ENCODE measurements at places on chromosomes 1 and 21. TPM values are rescaled to one million over a fixed set of nuclear protein-coding genes. Genes with fewer than 3 reads are reported as not detected.

Gene FAM110D
- not detected for total RNA-seq

Gene SYPL2
- 0.91 TPM for total RNA-seq

Gene TBX15
- total RNA-seq, result 2.9 TPM

Gene AMY1A
- total RNA-seq, result not detected

Gene TMPRSS2
- total RNA-seq, result not detected

Gene NHLH2
- total RNA-seq, result not detected

Gene STUM
- under 0.01 TPM for total RNA-seq

Gene SLFNL1
- 0.46 TPM for total RNA-seq

Gene PLEKHA6
- 0.63 TPM for total RNA-seq

Gene COL8A2
- 13.8 TPM for total RNA-seq

Gene CIART
- total RNA-seq, result 6.0 TPM

Gene LCE1E
- not detected for total RNA-seq

Gene KRTAP19-1
- total RNA-seq, result not detected

Gene TACSTD2
- 0.26 TPM for total RNA-seq

Gene DNAI4
- 8.1 TPM for total RNA-seq

Gene PADI2
- total RNA-seq, result 0.53 TPM

Gene CCDC28B
- 8.9 TPM for total RNA-seq

Gene PROX1
- total RNA-seq, result 0.07 TPM

Gene LIN28A
- not detected for total RNA-seq

Gene CSF3R
- not detected for total RNA-seq

Gene CSMD2
- 14.4 TPM for total RNA-seq

Gene SERPINC1
- 0.07 TPM for total RNA-seq

Gene KIF26B
- total RNA-seq, result 27.0 TPM

Gene CLCA4
- not detected for total RNA-seq

Gene TMEM81
- 1.7 TPM for total RNA-seq

Gene SPATA6
- total RNA-seq, result 6.2 TPM

Gene BLZF1
- 26.3 TPM for total RNA-seq

Gene KLHDC8A
- not detected for total RNA-seq

Gene TRIM67
- 0.39 TPM for total RNA-seq

Gene CYP4X1
- 1.2 TPM for total RNA-seq

All from smooth muscle cell of the pulmonary artery (primary cell).